Activated T-cell treated with anti-CD3 and anti-CD28 coated beads for 1 hour (primary cell): ENCODE measurements at places on chromosomes 5 and 9.

DNA sequence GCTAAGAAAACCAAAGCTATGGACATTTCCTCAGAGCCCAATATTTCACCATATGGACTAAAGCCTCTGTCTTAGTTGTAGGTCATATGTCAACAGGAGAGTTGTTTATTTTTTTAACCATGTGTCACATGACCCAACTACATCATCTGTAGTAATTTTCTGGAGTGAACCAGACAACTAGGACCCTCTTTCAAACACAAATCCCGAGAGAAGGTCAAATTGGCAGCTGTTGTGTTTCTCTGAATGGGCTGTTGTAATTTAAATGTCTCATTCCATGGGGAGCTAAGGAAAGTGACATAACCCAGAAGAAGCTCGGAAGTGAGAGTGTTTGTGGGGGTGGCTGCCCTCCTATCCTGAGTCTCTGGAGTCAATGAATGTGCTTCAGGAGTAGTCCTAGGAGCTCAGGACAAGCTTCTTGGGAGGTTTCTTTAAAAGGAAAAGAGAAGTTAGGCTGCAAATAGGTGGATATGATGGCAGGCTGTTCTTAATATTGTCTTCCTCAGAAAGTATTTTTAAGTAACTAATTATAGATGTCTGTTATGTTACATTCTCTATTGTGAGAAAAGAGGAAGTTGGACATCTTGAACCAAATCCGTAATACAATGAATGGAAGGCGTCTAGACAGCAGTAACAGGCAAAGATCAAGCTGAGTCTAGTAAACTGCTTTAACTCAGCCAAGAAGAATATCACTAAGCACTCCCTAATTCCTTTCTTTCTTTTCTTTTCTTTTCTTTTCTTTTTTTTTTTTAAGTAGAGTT lies 50.1 kb downstream of the TMEM167A start:
- no peak for DNase-seq

DNA sequence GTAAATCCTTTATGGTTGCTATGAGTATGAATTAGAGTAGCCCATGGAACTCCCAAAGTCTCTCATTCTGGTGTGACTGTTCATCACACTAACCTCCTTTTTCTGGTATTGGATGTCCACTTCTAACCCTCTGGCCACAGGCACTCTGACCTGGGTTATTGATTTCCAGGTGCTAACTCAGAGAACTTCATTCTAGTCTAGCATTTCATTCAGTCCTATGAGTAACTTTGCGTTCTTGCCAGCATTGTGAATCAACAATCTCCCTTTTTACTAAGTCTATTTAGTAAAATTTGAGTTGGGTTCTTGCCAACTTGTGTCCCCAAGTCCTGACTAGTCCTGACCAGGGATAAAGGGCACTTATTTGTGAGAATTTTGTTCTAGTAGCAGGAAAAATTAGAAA lies 103.5 kb downstream of the SNX18 start:
- DNase-seq: no peak

- no peak for DNase-seq
Measured at GRCh38 chr5:146238973-146239372, 35.6 kb downstream of the RBM27 start.

GRCh38 chr9:97398999-97399758 lies 12.7 kb upstream of the TDRD7 start:
- peak; percentile 53 for DNase-seq

GRCh38 chr5:67353500-67354450 lies 157.2 kb upstream of the CD180 start:
- DNase-seq: no peak

- DNase-seq: no peak
Measured at GRCh38 chr5:159123700-159124099, 24.0 kb upstream of the EBF1 start.

DNA sequence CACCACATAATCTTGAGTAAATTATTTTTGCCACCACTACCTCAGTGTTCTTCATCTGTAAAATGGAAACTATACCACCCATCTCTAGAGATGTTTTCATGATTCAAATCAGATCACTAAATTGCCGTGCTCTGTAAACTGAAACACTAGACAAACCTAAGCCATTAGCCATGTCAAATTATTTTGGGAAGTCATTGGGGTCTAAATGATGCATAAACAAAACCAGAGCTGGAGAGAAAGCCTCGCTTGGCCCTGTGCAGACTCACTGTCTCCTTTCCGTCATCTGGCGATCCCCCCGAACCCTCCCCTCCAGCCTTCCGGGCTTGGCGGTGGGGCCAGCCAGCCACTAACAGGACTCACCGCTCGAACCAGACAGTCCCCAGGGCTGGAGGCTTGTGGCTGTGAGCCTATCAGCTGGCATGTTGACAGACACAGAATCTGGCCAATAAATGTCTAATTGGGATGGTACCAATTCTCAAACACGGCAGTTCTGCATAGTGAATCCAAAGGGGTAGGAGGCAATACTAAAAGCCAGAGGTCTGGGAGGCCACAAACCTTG lies 256.5 kb downstream of the SEC61B start:
- DNase-seq: no peak

- DNase-seq: no peak
Measured at GRCh38 chr9:134889386-134890154, 9.0 kb downstream of the FCN2 start.

GRCh38 chr5:60718166-60718892 lies 18.4 kb upstream of the DEPDC1B start:
- DNase-seq: no peak

DNA sequence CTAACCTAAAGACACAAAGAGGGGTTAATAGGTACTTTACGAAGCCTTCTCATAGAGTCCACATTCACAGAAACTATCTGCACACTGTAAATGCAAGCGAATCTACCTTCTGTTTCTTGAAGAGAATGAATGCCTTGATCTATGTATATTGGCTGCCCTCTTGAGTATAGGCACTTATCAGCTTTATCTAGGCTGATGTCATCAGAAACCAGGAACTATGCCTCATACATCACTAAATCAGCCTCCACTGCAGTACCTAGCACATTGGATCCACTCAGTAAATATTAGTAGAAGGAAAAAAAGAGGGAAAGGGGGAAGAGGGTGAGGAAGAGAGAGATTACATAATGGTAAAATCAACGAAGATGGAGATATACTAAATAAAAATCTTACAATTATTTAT lies 477.1 kb downstream of the CAAP1 start:
- no peak for DNase-seq

DNA sequence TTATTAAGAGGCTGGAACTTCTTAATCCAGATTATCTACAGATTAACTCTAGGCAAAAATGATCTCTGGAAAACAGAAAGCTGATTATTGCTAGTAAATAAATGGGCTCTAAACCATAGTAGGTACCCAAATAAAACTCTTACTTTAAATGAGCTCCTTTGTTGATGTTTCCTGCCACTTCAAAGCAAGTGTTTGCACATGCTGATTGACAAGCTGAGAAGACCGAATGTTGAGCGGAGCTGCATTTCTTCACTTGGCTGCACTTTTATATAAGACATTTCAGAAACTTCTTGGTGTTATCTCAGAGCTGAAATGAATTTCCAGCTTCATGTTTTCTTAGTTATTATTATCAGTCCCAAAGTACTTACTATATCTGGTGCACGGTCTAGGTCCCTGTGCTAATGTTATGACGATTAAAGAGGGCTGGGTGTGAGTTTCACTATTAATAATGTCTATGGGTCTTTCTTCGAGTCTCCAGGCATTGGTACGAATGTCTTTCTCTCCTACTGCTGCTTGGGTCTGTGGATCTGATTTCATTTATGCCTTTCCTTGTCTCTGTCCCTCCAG lies 58.6 kb upstream of the CTXN3 start:
- DNase-seq: no peak
